Endothelial cell of umbilical vein (primary cell): ENCODE measurements at places on chromosomes 3 and 15. TPM values are rescaled to one million over a fixed set of nuclear protein-coding genes. Genes with fewer than 3 reads are reported as not detected.

Gene TRH
- not detected in 2 replicates for total RNA-seq

Gene ESYT3
- not detected in 2 replicates for total RNA-seq

Gene NANOGP8
- not detected in 2 replicates for total RNA-seq

Gene SHF
- total RNA-seq, result 5.2 and 5.6 TPM in 2 replicates
